ENCODE measurements at places on chromosomes 2 and 18.

DNA sequence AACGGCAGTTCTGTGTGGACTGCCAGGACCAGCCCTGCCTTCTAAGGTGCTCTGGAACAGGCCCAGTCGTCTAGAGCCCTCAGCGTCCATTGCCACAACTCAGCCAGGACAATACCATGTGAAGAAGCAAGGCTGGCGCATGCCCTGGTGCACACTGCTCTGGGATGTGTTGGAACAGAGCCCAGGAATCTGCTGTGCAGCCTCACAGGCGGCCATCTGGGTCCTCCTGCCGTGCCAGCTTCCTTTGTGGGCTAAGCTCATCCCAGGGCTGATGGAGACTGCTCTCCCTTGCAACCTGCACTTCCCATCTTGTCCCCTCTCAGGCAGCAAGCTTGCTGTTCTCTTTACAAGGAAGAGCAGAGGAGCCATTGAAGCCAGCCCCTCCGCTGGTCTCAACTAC lies 246.4 kb upstream of the PXDN start:
- DNase-seq = no peak

- DNase-seq = no peak
Measured at GRCh38 chr2:36416370-36417165, 61.0 kb downstream of the CRIM1 start.

DNA sequence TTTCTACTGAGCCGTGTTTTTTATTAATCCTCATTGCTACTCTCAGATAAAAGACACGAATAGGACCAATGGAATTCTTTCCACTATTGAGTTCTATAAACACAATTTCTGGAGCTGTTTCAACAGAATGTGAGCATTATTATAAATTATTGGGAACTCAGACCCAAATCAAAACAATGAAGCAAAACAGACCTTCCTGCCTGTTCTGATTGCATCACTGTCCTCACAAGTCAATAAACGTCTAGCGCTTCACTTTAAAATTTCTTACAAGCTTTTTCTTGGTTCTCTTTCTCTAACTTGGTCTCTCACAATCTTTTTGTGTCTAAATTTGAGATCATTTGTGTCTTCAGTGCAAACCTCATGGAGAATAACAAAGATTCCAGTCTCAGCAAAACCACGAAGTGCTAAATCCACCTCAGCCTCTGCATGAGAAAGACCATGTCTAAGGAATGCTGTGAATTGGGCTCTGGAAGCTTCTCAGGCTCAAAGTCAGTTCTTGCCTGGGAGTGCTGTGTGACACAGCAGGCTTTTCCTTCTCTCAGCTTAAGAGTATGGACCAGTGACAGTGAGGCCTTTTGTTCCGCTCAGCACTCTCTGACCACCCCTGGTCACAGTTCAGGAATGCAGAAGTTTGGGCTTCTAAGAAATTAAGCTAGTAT lies 22.8 kb downstream of the ARHGAP28 start:
- DNase-seq = no peak

GRCh38 chr18:38575023-38575422 lies 1009.4 kb upstream of the CELF4 start:
- DNase-seq = no peak

- no peak for DNase-seq
Measured at GRCh38 chr2:2890246-2890645, 487.4 kb downstream of the EIPR1 start.

GRCh38 chr18:10760986-10761385 lies 235.2 kb downstream of the NAPG start:
- no peak for DNase-seq

- DNase-seq = no peak
Measured at GRCh38 chr2:120510751-120511395, 164.9 kb downstream of the INHBB start.

- DNase-seq = no peak
Measured at GRCh38 chr2:111523009-111523408, 361.0 kb downstream of the ANAPC1 start.

Measured in WERI-Rb-1 (cell line).